Activated T-helper 1 cell treated with anti-CD3 and anti-CD28 coated beads, Interleukin-2, amount 50 U/mL, for 16 hours (primary cell): ENCODE measurements at places on chromosomes 4 and X.

GRCh38 chr4:38976308-38976707 lies 55.9 kb downstream of the TMEM156 start:
- no peak for DNase-seq

GRCh38 chr4:17787315-17787714 lies 5.9 kb upstream of the FAM184B start:
- DNase-seq: no peak

- no peak for DNase-seq
Measured at GRCh38 chr4:72568959-72569718, at the start of gene ADAMTS3. Gene ADAMTS3, minus strand, starts transcription at chr4:72569221. Its CDS starts 459 bp downstream, at chr4:72568762.

GRCh38 chr4:99210789-99211188 lies 8.3 kb downstream of the ADH6 start:
- no peak for DNase-seq
